ENCODE measurements at places on chromosomes 12 and 14.

GRCh38 chr14:54709867-54710266 lies 142.9 kb downstream of the SAMD4A start:
- DNase-seq = no peak

DNA sequence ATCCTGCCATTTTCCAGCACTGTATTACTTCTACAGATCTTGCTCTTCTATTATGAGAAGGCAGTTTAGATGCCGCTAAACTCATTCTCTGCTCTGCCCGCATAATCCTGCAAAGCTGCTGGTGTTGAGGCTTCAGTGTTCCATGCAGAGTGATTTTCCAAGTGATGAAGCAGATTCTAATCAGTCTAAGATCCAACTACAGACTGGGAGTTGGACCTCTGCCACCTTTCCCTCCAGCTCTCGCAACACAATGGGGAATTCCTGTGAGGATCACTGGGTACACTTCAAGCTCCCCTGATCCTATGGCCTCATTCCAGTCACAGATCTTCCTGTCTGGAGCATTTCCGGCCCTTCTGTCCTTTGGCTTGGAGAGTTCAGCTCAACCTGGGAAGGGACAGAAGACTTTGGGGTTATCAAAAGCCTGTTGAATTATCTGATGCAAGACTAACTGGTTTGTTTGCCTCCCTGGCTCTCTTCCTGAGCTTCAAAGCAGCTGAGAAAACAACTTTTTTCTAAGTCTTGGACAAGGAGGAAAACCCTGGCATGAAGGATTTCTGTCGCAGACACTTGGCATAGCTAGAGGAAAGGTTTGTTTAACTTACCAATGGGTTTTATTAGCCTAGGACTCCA lies 333.9 kb downstream of the ZFP36L1 start:
- DNase-seq = peak; percentile 93

- no peak for DNase-seq
These were observed 50.3 kb downstream of the VRK1 start for GRCh38 chr14:96847451-96847850.

- peak; percentile 5 for DNase-seq
These were observed at the start of gene SCN8A for GRCh38 chr12:51591016-51591901. Gene SCN8A (plus strand): TSS chr12:51591233. CDS start chr12:51662818, 71,585 bp downstream.

GRCh38 chr14:71206766-71207371 lies 299.6 kb downstream of the PCNX1 start:
- DNase-seq = peak; percentile 48

- DNase-seq = peak; percentile 12
These were observed 184.8 kb downstream of the SLC16A7 start for GRCh38 chr12:59780605-59781135.

DNA sequence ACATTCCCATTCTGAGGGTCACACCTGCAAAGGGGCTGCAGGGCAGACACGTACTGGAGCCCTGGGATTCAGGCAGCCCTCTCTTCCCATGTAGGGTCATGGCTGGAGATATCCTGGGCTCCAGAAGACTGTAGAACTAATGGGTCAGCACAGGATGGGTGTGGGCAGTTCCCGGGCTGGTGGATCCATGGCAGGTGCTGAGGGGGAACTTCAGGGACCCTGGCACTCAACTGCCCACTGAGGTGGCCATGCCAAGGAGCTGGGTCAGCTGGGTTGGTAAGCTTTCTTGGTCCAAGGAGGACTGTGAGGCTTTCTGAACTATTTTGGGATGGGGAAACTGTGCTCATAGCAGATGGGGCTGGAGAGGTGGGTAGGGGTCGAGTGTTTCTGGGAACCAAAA lies 183.4 kb upstream of the RTL1 start:
- DNase-seq = no peak

Data from kidney glomerular epithelial cell (primary cell).